ENCODE measurements at places on chromosomes 1 and 21.

GRCh38 chr1:181133441-181133951 lies 45.0 kb downstream of the IER5 start:
- DNase-seq, result peak; percentile 24

DNA sequence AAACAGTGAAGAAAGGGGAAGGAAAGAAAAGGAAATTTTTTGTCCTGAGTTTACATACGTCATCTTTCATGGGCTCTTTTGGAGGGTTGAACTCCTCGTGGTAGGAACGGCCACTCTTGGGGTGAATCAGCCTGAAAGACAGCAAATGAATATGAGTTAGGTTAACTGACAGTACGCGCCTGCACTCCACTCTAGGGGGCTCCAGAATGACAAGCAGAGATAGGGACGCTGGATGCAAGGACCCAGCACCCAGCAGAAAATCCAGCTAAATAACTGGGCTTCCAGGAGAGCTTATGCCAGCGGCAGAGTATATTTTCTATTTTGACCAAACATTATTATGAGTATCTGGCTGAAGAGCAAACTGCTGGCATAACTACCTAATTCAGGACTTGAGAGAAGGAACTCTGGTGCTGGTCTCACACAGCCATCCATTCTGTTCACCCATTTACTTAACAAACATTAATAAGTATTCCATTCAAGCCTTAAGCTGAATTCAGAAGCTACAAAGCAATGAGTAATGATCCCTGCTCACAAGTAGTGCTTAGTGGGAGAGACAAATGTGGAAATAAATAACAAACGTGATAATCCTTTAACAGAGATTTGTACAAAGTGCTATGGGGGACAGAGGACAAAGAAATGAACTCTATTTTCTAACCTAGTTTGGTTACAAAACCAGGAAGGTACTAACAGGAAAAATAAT lies 22.1 kb downstream of the AK2 start:
- no peak for DNase-seq

GRCh38 chr1:152347116-152347728 lies 12.6 kb downstream of the FLG2 start:
- DNase-seq, result peak; percentile 10

DNA sequence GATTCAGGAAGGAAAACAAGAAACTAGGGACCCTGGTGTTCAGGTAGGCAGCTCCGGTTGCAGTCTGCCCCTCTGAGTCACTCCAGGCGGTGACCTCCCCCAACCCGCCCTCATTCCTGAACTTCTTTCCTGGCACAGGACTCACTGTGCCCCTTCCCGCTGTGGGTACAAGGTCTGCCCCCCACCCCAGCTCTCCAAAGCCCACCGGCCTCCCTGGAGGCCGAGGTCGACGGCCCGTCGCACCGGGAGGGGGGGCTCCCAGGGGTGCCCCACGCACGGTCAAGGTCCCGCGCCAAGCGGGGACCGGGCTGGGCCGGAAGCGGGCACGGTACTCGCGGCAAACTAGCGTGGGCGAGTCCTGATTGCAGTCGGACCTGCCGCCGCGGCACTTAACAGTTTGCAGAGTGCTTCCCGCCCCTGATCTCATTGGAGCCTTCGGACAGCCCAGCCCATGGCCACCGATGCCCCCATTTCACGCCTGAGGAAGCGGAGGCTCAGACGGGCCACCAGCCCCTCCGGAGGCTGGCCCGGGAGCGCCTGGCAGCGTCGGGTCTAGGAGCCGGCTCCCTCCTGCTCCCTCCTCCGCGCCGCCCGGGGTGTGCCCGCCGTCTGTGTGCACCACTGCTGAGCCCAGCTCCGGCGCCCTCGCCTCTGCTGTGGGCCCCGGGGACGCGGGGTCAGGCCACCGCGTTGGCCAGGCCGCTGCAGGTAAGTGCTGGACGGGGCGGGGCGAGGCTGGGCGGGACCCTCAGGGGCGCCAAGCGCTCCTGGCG lies at the start of gene GJB3:
Gene GJB3, plus strand, starts transcription at position 144 of the 773 bp plus-strand sequence. CDS start 3,549 bp downstream, outside the sequence.
- DNase-seq, result peak; percentile 83

GRCh38 chr21:20311234-20311787 lies 686.9 kb upstream of the NCAM2 start:
- DNase-seq, result no peak

DNA sequence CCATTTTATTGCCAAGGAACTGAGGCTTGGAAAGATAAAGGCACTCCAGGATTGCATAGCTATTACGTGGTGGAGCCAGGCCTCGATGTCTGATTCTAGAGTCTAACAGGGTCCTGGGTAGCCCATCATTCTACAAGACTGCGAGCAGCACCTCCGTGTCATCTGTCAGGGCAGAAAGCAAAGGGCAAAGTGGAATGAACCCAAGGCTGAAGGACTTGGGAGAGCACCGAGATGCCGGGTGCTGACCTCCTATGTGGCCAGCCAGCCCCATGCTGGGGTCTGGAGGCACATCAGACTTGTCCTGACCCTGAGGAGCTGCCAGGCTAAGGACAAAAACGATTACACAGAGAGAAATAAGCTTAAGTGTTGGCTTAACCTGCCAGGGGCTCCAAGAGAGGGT lies 62.3 kb downstream of the MRPL37 start:
- DNase-seq, result no peak

Data from SK-N-SH (cell line).